ENCODE measurements at places on chromosomes 7 and 10. TPM values are rescaled to one million over a fixed set of nuclear protein-coding genes. Genes with fewer than 3 reads are reported as not detected.

The TRIM24 gene
- 8.6 TPM for total RNA-seq

The CABCOCO1 gene
- 0.40 TPM for total RNA-seq

The SEMA3E gene
- total RNA-seq: 2.1 TPM

The GAD2 gene
- not detected for total RNA-seq
